ENCODE measurements at places on chromosomes 4 and X. TPM values are rescaled to one million over a fixed set of nuclear protein-coding genes. Genes with fewer than 3 reads are reported as not detected.

DNA sequence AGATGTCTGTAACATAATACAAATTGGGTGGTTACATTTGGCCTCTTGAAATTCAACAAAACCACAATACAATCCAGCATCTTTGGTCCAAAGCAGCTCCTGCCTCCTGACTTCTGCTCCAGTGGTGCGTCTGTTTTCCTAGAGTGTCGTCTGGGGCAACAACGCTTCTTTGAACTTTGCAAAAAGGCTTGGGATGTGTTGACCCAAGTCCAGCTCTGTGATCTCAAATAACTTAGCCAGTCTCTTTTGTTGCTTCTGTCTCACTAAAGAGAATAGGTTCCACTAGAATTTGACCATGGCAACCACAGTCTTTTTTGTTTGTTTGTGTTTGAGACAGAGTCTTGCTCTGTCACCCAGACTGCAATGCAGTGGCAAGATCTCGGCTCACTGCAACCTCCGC, 324.0 kb downstream of the DHRSX start:
- no peak for DNase-seq

HTATSF1 gene
- total RNA-seq, result 27.8 TPM

GRCh38 chr4:15294832-15295231, 133.0 kb upstream of the C1QTNF7 start:
- no peak for DNase-seq

XKRX gene
- 0.90 TPM for total RNA-seq

ARHGEF38 gene
- not detected for total RNA-seq
